HFFc6 (cell line): ENCODE measurements at places on chromosomes 7 and 10. TPM values are rescaled to one million over a fixed set of nuclear protein-coding genes. Genes with fewer than 3 reads are reported as not detected.

GRCh38 chr10:821322-821721 lies 110.2 kb downstream of the LARP4B start:
- no peak for DNase-seq

The NUTM2A gene
- 0.09 TPM in 1 of 3 replicates, not detected in the others for total RNA-seq

GRCh38 chr7:151514461-151515275 lies 5.0 kb downstream of the RHEB start:
- DNase-seq, result no peak

The MMRN2 gene
- total RNA-seq, result 0.90 to 2.1 TPM (median 1.4 TPM) in 3 replicates

GRCh38 chr10:131803860-131804425 lies 96.9 kb upstream of the PPP2R2D start:
- DNase-seq, result no peak

DNA sequence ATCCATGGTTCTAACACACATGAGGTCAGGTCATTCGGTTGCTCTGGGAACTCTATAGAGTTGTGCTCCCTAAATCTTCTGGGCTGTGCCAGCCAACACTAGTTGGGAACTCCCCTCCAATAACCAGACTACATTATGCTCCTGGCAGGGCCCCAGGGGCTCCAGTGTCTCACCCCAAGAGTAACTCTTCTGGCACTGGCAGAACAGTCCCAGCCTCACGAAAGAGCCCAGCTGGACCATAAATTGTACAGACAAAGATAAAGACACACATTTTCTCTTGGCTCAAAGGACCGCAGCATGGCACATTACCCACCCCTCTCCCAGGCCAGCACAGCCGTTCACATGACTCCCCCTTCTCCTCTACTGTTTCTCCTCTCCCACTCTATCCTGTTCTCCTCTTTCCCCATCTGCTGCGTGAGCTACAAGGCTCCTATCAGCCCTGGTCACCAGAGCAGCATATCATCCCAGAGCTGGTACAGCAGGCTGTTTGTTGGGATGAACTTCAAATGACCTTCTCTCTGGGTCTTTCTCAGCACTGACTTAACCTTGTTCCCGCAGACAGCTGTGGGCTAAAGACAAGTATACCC lies 230.6 kb downstream of the PLXNA4 start:
- DNase-seq, result no peak

The SPDYE11 gene
- not detected in 3 replicates for total RNA-seq

The TMEM184A gene
- total RNA-seq, result 1.5 and 1.6 TPM in 2 replicates

The DNMBP gene
- total RNA-seq, result 24.9 and 36.1 TPM in 2 replicates
